Activated CD4-positive, alpha-beta T cell treated with anti-CD3 and anti-CD28 coated beads, Interleukin-2, Interleukin-4, amounts not matched to agents 100 ng/mL and 50 ng/mL, durations not matched to agents 16 hours and 8 hours (primary cell): ENCODE measurements at places on chromosomes 2 and 18.

DNA sequence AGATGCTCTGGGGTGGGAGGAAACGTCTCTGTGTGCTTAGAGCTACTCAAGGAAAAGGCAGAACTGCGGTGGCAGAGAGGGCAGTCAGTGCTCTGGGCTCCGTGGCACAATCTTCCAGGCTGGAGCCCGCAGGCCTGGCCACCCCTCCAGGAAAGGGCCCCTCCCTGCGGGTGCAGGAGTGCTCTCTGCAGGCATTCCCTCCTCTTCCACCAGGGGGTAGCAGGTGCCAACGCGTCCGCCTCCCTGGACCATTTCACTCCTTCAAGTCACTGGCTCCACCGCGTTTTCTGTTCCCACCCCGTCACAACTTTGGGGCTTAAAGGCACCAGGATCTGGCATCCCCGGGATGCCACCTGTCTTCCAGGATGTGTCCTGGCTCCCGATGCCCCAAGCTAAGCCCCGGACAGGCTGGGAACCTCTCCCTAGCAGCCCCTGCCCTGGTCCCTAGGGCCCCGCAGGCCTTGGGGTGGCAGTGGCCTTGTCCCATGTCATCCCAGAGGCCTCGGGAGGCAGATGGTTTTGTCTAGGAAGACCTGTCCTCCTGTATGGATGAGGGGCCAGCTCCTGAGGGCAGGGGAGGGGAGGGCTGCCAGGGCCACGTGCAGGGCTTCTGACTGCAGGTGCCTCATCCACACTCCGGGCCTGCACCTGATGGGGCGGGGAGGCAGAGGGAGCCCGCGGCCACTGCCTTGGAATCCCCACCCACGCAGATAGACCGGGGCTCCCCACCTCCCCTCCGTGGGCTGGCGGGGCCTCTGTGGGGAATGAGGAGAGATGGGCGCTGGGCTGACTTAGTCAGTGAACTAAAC is 26.4 kb downstream of the KCNIP3 start:
- DNase-seq = no peak

DNA sequence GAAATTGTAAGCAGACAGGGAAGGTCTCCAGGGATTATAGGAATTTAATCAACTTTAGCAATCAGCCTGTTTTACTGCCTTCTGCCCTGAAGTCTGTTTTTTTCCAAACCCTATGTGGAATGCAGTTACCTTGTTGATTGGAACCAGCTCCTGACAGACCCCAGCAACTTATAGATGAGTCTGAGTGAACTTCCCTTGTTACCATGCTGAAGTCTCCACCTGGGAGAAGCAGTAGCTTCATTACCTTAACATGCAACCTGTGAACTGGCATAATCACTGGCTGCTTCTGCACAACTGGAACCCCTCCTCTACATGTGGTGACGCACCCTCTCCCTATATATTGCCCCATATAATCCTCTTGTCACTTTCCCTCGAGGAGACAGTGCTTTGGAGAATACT is 226.3 kb upstream of the SPOPL start:
- DNase-seq = no peak

DNA sequence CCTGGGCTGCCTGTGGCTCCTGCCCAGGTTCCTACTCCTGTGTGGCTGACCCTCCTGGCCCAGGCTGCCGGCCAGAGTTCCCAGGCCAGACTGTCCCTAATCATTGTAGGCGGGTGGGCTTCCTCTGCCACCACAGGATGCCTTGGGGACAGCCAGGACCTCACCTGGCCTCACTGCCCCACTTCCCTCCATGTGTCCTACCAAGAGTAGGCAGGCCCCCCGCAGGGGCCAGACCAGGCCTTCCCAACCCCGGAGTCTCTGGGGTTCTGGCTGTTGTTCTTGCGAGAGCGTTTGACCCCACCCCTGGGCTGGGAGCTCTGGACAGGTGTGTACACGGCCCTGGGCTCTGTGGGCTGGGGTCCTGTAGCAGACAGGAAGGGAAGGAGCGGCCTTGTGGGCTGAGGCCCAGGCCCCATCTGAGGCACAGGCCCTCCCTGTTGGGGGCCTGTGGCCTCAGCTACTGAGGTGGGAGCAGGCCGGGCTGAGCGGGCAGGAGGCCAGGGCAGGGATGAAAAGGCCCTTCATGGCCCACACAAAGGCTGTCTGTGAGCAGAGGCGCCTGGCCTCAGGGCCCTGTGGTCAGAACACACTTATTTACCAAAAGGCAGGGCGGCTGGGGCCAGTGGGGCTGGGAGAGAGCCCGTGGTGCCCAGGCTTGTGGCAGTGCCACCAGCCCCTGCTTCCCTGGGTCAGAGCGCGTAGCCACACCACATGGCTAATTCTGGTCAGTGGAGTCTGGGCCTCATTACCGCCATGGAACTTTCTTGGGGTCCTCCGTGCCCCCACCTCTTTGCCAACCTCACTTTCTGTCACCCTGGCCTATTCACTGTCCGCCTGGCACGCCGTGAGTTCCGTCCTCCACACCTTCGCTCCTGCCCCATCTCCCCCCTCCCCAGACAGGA is 2.0 kb downstream of the SNORC start:
- DNase-seq = no peak

GRCh38 chr2:236568068-236568921 is 1.3 kb upstream of the ACKR3 start:
- DNase-seq = no peak

- no peak for DNase-seq
Observed at GRCh38 chr18:54100920-54101470, 123.5 kb downstream of the MBD2 start.

DNA sequence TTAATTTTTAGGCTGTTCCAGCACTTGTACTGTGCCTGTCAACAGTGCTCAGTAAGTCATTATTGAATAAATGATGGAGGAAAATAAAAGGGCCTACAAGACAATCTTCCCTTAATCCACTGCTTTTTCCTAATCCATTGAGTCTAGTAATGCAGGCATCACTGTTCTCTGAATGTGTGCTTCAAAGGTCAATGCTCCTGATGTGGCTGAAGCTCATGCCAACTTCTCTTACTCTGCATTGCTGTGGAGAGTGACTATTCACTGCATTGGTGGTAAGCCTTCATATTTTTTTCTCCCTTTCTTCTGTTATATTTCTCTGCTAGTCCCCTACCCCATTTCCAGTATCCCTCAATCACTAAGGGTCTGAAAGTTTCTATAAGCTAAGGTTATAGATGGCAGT is 31.9 kb upstream of the MYO1B start:
- DNase-seq = no peak

- DNase-seq = no peak
Observed at GRCh38 chr2:95262896-95263542, 11.2 kb upstream of the PROM2 start.

- DNase-seq = no peak
Observed at GRCh38 chr2:41941831-41942230, 106.0 kb upstream of the PKDCC start.

- no peak for DNase-seq
Observed at GRCh38 chr18:3400567-3401296, 49.2 kb upstream of the TGIF1 start.

DNA sequence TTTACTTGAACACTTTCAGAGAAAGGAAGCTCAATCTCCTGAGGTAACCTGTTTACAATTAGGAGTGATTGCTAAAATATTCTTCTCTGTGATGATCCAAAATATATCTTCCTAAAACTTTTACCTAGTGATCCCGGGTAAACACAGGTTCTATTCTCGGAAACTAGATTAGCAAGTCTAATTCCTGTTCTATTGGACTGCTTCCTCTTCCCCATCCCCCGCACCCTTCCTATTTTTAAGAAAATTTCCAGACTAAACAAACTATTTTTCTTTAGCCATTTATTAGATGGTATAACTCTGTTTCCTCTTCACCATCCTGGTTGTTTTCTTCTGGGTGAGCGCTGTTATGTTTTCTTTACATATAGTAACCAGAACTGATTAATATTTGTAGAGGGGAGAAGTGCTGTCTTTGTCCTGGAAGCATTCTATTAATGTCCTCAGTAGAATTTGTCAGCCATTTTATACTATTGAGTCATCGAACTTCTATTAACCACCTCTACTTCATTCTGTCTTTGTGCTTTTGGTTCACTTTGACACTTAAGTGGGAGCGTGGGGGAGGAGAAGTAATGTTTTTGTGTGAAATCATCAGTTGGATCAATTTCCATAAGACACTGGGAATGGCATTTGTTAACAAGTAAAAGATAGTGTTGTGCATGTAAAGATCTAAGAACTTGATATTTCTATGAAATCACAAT is 31.8 kb downstream of the CREB1 start:
- DNase-seq = no peak

GRCh38 chr2:201790291-201790690 is 9.6 kb upstream of the ALS2 start:
- DNase-seq = no peak

DNA sequence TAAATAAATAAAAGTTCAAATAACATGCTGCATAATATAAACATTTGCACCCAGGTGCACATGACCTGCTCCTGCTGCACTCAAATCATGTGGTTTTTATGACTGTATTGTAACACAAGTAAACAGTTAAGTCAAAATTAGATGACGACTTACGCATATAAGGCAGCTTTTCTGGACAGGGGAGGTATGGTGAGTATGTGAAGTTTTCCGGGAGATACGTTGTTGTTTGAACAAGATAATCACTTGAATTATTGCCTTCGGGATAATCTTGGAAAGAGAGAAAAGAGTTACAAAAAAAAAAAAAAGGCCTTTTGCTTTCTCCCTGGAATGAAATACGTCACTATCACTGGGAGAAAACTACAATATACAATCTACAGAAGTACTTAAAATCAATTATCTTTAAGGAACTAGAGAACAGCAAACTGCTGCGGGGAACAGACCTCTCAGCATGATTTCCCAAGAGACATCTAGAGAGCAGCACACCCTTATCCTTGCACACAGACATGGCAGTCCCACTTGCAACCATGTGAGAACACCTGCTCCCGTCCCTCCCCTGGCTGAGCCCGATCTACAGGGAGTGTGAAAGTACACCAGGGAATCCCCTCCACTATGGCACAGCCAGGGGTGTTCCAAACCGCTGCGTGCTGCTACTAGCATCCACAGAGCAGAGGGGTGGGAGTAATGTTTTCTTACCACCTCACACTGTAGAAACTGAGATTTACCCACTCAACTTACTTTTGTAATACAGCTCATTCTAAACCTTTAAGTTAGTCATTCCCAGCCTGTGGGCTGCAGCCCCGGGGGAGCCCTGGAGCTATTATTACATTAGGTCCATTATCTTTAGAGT is 26.3 kb downstream of the B4GALT6 start:
- peak; percentile 41 for DNase-seq

- no peak for DNase-seq
Observed at GRCh38 chr18:6058941-6059340, 163.6 kb upstream of the TMEM200C start.
